Fibroblast of skin of left quadriceps (primary cell): ENCODE measurements at places on chromosomes 11 and 22.

GRCh38 chr11:76916712-76917111 lies 56.0 kb downstream of the ACER3 start:
- no peak for DNase-seq

GRCh38 chr11:97414801-97415200 lies 1025.0 kb downstream of the JRKL start:
- no peak for DNase-seq

GRCh38 chr11:127620671-127621070 lies 620.1 kb upstream of the KIRREL3 start:
- no peak for DNase-seq

DNA sequence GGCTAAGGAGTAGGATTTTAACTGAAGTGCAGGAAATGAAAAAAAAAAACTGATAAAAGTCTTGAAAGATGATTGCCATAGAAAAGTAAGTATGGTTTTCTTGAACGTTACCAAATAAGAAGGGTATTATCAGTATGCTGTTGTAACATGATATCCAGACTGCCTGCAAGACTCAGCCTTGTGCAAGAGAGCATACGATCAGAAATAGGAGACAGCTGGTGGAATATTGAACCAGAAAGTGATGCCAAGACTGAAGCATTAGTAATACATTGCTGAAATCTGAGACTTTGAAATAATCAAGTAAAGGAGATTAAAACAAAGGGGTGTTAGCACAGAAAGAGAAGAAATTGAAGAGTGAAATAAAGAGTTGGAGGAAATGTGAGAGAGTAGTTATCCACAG lies 452.7 kb upstream of the CNTN5 start:
- peak; percentile 29 for DNase-seq

DNA sequence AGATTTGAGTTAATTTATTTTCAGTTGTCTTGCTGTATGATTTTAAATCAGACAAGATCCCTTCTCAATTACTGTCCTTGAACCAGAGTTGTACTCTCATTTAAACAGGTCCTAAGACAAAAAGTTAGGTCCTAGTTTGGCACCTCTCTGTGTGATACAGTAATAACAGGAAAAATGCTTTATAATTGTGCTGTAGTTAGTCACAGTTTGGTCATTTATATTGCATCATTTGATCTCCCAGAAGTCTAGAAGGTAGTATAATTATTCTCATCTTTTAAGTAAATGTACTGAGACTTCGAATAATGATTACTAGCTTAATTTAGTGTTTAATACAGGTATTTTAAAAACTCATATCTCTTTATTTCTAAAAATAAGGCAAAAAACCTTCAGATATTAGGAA lies 18.1 kb upstream of the LUZP2 start:
- DNase-seq: no peak

- no peak for DNase-seq
Observed at GRCh38 chr11:30395751-30396150, 72.8 kb downstream of the ARL14EP start.

- peak; percentile 10 for DNase-seq
Observed at GRCh38 chr11:35289821-35290220, 129.5 kb downstream of the SLC1A2 start.

- no peak for DNase-seq
Observed at GRCh38 chr11:35518766-35519165, 6.7 kb downstream of the PAMR1 start.
